Astrocyte of the cerebellum (primary cell): ENCODE measurements at places on chromosomes 12 and 14.

DNA sequence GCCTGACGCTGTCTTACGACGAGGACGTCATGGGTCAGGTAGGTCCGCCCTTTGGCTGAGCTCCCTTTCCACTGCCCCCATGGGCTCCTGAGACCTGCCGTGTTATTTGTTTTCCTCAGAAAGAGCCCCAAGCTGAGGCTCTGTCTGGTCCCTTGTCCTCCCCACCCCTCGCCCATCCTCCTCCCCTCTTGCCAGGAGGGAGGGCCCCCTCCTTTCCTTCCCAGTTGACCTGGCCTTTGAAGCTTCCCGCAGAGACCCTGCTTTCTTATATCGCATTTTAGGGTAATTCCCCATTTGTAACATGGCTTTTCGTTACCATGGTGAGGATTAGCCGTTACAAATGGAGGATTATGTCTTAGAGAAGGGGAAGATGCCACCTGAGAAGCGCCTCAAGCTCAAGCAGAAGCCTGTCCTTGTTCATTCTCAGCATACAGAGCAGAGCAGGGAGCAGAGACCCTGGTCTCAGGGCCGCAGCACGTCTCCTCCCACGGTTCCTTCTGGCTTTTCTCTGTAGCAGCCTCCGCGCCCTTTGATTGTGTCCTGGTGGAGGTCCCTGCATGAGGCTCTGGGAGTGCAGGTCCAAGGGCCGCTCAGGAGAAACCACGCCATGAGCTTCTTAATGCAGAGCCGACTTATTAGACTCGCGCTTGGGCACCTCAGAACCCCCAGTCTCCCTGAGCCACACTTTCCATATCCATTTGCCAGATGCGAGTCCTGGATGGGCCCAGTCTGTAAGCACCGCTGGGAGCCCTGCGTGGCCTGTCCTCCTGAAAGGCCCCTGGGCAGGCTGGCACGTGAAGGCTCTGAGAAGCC is 47.2 kb downstream of the UBE3B start:
- DNase-seq: no peak

DNA sequence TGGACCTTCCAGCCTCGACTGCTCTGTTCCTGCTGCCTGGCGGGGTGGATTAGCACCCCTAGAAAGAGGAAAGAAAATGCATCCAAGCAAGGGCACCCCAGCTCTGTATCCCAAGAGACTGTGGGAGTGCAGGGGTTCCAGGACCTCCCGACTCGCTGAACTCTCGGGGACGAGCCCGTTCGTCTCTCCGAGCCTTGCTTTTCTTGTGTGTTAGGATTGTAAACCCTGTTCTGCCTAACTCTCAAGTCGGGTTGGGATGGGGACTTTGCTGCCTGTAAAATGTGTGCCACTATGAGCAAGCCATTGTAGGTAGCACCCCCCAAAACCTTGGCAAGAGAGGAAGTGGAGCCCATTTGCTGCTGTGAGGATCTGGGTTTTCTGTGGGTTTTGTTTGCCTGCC is 73.2 kb upstream of the VRK1 start:
- DNase-seq: no peak

DNA sequence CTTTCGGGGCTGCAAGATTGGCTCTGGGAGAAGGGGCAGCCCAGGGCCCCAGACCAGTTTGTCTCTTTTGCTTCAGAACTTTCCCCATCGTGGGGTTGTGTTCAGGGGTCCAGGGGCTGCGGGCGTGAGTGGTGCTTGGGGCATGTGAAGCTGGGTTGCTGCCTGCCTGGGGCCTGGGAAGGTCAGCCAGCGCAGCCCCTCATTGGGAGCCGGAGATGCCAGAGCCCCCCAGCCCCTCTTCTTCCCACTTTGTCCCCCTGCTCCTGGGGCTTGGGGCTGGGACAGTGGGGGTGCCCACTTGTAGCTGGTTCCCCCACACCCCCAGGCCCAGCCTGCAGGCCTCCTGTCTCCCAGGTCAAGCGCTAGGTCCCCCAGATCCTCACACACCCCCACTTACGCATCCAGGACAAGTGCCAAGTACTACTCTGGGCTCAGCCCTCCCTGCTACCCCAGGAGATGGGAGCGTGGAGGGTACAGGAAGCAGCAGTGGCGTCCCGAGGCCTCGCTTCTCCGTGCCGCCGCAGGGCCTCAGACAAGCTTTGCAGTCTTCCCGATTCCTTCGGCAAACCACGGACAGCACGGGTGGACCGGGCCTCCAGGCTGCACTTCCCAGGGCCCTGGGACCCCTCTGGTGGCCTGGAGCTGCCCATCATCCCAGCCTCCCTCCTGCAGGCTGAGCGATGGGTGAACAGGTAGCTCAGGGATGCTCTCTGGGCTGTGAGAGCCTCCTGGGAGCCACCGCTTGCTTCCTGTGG is 41.5 kb downstream of the PACS2 start:
- DNase-seq: no peak

DNA sequence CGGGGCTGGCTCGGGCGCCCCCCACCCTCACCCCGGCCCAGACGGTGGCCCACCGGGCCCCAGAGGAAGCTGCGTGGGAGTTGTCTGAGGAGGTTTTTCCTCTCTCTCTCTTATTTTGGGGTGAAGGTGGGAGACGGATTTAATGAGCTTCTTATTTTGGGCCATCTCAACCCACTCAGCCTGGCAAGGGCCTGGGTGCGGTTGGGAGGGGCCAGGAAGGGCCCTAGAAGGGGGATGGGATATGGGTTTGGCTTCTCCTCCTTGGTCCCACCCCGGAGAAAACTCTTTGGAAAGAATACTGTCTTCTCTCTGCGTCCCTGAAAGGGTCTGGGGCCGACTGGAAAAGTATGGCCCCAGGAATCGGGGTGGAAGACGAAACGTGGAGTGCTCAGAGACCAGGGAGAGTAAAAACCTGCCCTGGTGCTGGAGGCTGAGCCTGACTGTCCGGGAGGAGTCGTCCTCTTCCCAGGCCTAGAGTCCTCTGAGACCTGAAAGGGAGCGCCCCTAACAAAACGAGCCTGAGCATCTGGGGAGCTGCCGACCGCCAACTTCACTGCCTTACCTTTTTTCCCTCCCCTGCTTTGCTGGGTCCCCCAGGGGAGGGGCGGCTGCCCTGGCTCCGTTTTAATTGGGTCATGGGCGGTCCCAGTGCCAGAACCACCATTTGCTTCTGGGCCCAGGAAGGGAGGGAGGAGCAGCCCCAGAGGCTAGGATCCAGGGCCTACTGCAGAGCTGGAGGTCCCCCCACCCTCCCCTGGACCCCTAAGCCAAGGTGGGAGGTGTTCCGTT is 1.6 kb downstream of the MMP14 start:
- no peak for DNase-seq

DNA sequence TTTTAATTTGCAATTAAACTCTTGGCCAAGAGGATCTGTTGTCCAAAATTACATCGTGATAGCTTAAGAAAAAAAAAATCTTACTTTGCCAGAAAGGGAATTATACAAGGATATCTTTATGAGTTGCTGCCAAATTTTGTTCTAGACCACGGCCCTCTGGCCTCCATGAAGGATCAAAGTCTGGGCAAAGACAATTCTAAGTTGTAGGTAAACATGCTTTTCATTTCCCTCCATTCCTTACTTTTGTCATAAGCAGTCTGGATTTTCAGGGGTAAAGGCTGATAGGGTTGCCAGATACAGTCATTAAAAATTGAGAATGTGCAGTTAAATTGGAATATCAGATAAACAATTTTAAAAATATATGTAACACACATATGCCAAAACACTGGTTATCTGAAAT is 135.1 kb downstream of the MON2 start:
- no peak for DNase-seq

DNA sequence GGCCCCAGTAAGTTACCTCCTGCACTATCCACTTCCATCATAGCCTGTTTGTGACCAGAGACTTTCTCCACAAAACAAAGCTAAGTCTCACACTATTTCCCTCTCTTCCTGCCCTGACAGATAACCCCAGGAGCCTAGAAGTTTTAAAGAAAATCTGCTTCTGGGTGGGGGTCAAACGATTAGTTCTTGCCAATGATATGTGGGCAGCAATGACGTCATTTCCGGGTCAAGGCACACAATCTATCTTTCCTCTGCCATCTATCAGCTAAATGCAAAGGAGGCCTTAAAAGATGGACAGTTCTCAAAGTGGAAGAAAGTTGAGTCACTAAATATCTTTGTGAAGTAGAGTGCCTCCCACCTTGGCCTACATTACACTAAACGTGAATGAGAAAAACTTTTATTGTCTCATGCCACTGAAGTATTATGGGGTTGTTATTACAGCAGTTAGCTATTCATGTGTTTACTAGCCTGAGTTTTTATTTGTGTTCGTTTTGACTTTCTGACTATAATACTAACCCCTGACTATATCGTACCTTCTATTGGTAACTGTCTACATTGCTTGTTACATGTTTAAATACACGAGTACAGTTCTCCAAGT is 86.2 kb downstream of the DENND5B start:
- DNase-seq: no peak

DNA sequence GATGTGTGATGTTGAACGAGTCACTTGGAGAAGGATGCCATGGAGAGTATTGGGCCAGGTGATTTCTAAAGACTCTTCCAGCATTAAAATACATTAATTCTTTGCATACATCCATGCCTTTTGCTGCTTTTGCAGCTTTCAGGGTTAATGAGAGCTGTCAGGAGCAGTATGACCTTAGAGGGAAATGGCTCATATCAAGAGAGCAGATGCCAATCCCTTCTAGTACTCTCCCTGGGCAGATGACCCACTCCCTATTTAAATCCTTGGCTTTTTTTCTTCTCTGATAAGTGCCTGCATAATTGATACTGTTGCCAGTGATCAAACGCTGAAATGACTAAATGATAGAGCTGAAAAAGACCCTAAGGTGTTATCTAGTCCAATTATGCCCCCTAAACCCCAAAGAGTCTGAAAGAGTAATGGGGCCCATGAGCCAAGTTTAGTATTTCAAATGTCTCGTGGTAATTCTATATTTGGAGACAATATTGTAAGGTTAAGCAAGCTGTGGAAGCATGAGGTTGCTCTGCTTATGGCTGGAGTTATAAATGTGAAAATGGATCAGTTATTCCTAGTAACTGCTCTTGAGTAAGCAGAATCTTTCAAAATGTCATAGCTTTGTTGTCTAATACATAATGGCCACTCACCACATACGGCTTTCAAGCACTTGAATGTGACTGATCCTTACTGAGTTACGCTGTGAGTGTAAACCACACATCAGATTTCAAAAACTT is 137.3 kb downstream of the ETV6 start:
- no peak for DNase-seq

- DNase-seq: no peak
These were observed 45.1 kb downstream of the AREL1 start for GRCh38 chr14:74667758-74668157.

DNA sequence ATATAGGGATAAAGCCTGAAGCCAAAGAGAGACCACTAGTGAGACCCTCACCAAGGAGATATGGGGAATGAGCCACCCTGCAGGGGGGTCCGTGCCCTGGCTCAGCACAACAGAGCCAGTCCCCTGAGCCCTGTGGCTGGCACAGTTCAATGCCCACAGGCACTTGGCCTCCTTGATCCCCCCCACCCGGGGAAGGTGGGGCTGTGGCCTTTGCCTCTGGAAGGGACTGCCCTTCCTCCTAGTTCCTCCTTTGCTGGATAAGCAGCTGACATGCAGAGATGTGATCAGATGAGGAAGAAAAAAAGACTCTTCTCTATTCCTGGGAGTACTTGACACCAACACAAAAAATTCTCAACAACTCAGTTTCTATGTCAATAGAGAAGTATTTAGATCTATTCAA is 19.9 kb downstream of the TTC7B start:
- no peak for DNase-seq

DNA sequence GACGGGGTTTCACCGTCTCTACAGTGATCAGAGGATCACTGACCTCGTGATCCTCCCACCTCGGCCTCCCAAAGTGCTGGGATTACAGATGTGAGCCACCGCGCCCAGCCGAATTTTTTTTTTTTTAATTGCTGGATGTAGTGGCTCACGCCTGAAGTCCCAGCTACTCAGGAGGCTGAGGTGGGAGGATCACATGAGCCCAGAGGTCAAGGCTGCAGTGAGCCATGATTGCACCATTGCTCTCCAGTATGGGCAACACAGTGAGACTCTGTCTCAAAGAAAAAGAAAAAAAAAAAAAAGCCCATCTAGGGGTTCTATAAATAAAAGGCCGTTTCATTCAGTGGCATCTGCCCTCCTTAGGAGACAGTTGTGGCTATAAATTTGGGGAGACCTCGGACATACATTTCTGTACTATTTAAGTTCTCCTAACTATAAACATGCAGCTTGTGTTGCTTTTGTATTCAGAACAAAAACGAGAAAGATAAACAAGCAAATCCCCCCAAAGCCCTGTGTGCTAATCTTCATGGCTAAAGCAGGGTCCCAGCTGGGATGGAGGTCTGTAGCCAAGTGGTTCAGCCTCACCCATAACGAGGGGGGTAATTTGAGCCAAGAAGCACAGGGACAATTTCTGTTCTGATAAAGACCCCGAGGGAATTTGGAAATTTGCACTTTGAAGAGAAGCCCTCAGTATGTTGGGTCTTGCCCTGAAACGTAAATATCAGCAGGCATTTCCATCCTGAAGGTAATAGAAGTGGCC is 35.0 kb upstream of the BCL7A start:
- DNase-seq: no peak

DNA sequence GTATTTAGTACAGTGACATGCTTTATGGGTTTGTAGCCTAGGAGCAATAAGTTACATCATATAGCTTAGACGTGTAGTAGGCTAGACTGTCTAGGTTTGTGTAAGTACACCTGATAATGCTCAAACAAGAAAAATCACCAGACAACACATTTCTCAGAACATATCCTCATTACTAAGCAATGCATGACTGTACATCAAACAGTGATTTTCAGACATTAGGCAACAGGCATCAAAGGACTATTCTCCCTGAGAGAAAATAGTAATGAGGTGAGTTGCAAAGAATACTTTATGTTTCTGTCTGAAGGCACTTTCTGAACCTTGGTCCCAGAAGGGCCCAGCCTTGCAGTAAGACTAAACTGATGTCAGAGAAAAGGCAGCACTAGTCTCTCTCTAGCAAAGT is 48.4 kb upstream of the SYT10 start:
- DNase-seq: no peak

- DNase-seq: no peak
These were observed 663 bp downstream of the NCKAP5L start for GRCh38 chr12:49827401-49828099.

- DNase-seq: no peak
These were observed 426.7 kb downstream of the RAD51B start for GRCh38 chr14:68246074-68246785.

- DNase-seq: no peak
These were observed 58.5 kb downstream of the WNK1 start for GRCh38 chr12:810671-811415.

DNA sequence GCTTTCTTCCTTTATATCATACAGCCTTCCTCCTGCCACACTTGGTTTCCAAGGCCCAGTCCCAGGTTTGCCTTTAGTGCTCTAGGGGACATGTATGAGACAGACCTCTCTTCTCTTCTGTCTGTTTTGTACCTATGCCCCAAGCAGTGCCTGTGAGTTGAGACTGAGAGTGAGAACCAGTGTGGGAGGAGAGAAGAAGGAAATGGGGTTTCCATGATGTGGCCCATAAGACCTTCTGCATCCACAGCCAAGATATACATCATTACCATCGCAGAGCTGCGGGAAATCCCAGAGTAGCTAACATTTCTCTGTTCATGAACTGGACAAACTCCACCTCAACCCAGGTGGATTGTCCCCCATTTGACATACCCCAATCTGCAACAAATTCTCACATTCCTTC is 2.8 kb downstream of the TESPA1 start:
- DNase-seq: no peak

GRCh38 chr12:57476162-57476992 is 3.3 kb downstream of the ARHGAP9 start:
- no peak for DNase-seq

GRCh38 chr12:4505376-4505986 is 33.2 kb upstream of the RAD51AP1 start:
- peak; percentile 32 for DNase-seq
